ENCODE measurements at places on chromosomes 13 and 19. TPM values are rescaled to one million over a fixed set of nuclear protein-coding genes. Genes with fewer than 3 reads are reported as not detected.

DNA sequence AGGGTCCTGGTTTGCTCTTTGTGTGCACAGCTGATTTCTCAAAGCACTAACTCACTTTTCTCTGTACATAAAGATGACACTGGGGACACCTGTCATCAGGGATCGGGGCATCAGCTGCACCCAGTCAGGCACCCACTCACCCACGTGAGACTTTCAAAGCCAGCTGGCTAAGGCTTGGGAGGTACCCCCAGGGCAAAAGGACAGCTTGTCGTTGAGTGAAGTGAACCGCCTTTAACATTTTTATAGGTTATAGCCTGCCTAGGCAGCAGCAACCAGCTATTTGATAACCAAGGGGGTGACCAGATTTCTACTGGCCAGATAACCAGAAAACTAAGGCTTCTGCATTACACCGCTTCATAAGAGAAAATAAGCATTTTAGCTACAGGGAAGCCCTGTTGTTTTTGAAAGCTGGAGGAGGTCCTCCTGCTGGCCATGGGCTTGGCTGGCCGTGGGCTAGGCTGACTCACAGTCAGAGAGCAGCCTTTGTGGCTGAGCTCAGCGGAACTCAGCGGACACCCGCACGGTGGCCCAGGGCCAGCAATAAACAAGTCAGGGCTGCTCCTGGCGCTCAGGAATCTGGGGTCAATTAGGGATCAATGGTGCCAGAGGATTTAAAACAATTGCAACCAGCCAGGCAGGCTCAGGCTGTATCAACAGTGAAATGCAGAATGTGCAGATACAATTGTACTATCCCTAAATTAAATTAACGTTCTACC is 57.1 kb downstream of the ALOX5AP start:
- no peak for DNase-seq

The PRKCG gene
- 0.80 TPM for polyA plus RNA-seq

DNA sequence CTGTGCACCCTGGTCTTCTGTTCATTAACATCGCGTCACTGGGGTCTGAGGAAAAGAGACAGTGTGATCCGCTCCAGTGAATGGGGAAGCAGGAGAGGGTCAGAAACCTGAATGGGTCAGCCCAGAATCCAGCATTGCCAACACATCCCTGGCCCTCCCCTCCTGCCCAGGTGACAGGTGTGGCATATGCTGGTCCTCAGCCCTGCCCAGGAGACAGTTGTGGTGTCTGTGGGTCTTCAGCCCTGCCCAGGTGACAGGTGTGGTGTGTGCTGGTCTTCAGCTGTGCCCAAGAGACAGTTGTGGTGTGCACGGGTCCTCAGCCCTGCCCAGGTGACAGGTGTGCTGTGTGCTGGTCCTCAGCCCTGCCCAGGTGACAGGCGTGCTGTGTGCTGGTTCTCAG is 8.0 kb downstream of the TFDP1 start:
- DNase-seq = no peak

The CSNK1A1L gene
- polyA plus RNA-seq = 0.32 TPM

- no peak for DNase-seq
Measured at GRCh38 chr19:14405380-14405757, 13.8 kb downstream of the DDX39A start.

GRCh38 chr13:41788552-41788951 is 172.4 kb downstream of the VWA8 start:
- DNase-seq = no peak

GRCh38 chr13:100392709-100393630 is 195.6 kb downstream of the GGACT start:
- DNase-seq = no peak

The LILRA5 gene
- polyA plus RNA-seq = 1.7 TPM

The SPRED3 gene
- polyA plus RNA-seq = 0.90 TPM

GRCh38 chr13:44303681-44304432 is 69.8 kb upstream of the SERP2 start:
- DNase-seq = no peak

GRCh38 chr19:29672933-29673336 is 7.7 kb downstream of the PLEKHF1 start:
- DNase-seq = no peak

Measured in renal cortex interstitium (tissue), 15 donors.